ENCODE measurements at places on chromosomes 6 and 20. TPM values are rescaled to one million over a fixed set of nuclear protein-coding genes. Genes with fewer than 3 reads are reported as not detected.

Gene C6orf163
- 2.0 TPM for polyA plus RNA-seq

Gene PROCR
- 43.5 TPM for polyA plus RNA-seq

Gene SMPDL3A
- 16.0 TPM for polyA plus RNA-seq

Gene TINAG
- not detected for polyA plus RNA-seq

Gene AFDN
- polyA plus RNA-seq: 49.3 TPM

Gene ULBP3
- 1.6 TPM for polyA plus RNA-seq

Gene BACH2
- polyA plus RNA-seq: 6.0 TPM

Gene SLC22A7
- polyA plus RNA-seq: not detected

Gene TBC1D20
- polyA plus RNA-seq: 28.1 TPM

Gene RAD21L1
- not detected for polyA plus RNA-seq

Gene ERVFRD-1
- 0.08 TPM for polyA plus RNA-seq

Gene CST2
- polyA plus RNA-seq: not detected

Gene GJA10
- not detected for polyA plus RNA-seq

Gene MOG
- not detected for polyA plus RNA-seq

Gene C20orf204
- polyA plus RNA-seq: 1.0 TPM

Measured in hindlimb muscle (tissue), 1 donor.